Left ventricle myocardium superior (tissue), 1 donor: ENCODE measurements at places on chromosomes 4 and X.

- no peak for DNase-seq
Measured at GRCh38 chr4:112509243-112510141, 6.5 kb downstream of the NEUROG2 start.

GRCh38 chrX:24153178-24153795, 3.8 kb downstream of the ZFX start:
- no peak for DNase-seq

GRCh38 chrX:22690116-22690515, 309.6 kb upstream of the DDX53 start:
- peak; percentile 7 for DNase-seq

GRCh38 chrX:101136235-101136634, 38.2 kb downstream of the CENPI start:
- no peak for DNase-seq

DNA sequence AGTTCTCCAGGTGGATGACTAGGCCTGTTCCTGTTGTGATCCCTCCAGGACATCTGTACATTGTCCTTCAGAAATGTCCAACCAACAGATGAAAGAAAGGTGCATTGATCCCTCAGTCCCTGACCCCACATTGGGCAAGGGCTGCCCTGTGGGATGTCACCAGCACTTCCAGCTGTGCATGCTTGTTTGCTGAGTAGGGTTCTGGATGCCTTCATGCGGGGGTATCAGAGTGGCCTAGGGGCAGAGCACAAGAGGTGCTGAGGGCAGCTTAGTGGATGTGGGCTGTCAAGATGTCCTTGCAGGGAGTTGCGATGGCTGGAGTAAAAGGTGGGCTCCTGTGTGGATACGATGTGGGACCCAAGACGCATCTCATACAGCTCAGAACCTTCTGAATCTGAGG, 112.5 kb downstream of the PALLD start:
- DNase-seq, result no peak

GRCh38 chr4:183571350-183571941, 66.6 kb downstream of the ING2 start:
- DNase-seq, result peak; percentile 42

DNA sequence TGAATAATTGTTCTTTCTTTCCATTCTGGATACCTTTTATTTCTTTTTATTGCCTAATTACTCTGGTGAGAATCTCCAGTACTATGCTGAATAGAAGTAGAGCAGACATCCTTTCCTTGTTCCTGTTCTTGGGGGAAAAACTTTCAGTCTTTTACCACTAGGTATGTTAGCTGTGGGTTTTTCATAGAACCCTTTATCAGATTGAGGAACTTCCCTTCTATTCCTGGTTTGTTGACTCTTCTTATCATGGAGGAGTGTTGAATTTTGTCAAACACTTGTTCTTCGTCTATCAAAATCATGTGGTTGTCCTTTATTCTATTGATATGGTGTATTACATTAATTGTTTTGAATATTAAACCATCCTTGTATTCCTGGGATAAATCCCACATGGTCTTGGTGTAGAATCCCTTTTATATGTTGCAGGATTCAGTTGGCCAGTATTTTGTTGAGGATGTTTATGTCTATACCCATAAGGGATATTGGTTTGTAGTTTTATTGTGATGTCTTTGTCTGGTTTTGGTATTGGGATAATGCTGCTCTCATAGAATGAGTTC, 23.6 kb downstream of the SH3BP2 start:
- DNase-seq, result no peak

DNA sequence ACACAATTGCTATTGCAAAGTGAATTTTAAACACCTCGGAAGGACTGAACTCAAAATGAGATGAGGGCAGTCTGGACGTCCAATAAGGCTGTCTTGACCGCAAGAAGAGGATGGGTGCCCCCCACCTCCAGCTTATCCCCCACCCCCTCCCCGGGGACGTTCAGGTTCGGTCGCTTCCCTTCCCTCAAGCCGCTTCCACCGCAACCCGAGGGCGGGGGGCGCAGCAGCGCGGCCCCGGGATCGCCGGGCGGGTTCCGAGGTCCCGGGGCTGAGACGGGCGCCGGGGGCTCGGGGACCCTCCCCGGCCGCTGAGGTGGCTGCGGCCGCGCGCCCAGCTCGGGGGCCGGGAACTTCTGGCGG, 480 bp downstream of the USP46 start:
- peak; percentile 42 for DNase-seq

DNA sequence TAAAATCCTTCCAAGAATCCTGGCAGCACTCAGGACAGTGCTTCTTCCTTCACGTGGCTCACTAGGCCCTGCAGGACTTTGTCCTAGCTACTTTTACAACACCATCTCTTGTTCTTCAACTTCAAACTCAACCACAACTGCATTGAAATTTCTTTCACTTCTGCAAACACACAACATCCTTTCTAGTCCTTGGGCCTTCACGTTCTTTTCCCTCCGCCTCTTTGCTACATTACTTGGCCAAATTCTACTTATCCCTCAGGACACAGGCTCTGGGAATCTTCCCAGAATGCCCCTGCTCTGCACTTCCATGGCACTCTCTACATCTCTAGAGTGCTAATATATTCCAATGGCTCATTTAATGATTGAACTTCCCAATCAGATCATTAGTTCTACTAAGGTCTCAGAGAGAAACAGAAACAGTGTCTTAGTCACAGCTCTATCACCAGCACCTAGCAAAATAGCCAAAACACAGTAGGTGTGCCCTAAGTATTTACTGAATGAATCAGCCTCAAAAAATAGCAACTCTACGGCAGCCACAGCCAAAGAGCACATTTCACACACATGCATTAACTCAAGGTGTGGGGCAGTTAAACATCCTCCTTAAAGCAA, 73.3 kb downstream of the MANBA start:
- DNase-seq, result no peak

- no peak for DNase-seq
Measured at GRCh38 chrX:10648614-10649013, 28.2 kb upstream of the MID1 start.

DNA sequence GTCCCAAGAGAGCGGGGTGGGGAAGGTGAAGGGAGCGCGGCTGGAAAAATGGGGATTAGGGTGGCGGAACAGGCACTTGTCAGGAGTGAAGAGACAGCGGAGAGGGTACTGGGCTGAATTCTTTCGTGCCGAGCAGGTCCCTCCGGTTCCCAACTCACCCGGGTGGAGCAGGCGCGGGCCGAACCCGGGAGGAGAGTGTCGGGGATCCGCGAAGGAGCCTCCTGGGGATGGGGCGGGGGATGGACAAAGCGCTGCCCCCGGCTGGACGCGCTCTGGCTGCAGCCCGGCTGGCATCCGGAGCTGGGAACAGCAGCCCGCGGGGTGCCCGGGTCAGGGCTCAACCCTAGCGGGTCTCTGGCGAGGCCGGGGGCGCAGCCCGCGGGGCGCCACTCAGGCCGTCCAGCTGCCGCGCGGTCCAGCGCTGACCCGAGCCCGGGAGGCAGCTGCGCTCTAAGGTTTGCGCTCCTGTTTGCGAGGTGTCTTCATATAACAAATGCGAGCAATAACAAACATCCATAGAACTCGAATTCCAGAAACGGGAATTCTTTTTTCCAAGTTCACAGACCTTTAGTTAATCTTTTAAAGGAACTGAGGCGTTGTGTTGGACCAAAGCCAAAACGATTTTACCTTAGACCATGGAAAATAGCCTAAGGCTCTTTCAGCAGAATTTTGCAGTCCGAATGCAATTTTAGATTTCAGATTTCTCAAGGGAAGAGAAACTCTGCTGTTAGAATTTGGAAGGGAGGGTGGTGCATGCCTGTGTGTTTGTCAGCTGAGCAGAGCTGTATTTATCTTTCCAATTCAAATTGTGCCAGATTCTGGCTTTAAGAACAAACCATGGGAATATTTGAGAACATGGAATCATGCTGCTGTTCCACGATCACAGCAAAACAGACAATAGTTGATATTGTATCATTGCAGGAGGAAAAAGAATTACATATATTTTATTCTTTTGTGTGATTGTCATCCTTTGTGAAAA, 744 bp downstream of the NPY5R start:
- peak; percentile 28 for DNase-seq

- DNase-seq, result peak; percentile 91
Measured at GRCh38 chr4:3483471-3483921, 20.4 kb downstream of the DOK7 start.

GRCh38 chrX:72019487-72019886, 108.8 kb downstream of the NHSL2 start:
- DNase-seq, result no peak

- no peak for DNase-seq
Measured at GRCh38 chr4:152831416-152831815, 51.7 kb downstream of the ARFIP1 start.

- DNase-seq, result no peak
Measured at GRCh38 chr4:171342646-171343045, 470.6 kb upstream of the GALNTL6 start.

DNA sequence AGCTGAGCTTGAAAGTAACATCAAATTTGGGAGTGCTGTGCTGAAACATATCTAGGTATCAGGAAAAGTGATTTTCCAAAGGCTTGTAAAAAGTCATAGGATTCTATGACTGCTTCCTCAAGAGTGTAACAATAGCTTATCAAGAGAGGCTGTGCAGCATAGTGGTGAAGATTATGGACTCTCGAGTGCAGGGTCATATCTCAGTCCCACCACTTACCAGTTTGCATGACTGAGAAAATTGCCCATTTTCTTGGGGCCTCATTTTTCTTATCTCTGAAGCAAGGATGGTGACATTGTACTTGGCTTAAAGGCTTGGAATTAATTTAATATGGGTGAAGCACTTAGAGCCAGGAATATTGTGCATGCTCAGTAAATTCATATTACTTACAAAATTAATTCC, 57.2 kb downstream of the AFF1 start:
- no peak for DNase-seq

- no peak for DNase-seq
Measured at GRCh38 chrX:4277122-4277521, 563.7 kb upstream of the PRKX start.

GRCh38 chr4:48275247-48275646, 5.6 kb upstream of the TEC start:
- no peak for DNase-seq

GRCh38 chr4:41590591-41590990, 52.6 kb downstream of the LIMCH1 start:
- no peak for DNase-seq

- no peak for DNase-seq
Measured at GRCh38 chr4:113935190-113935589, 44.3 kb downstream of the ARSJ start.

GRCh38 chr4:186570193-186570996, 15.0 kb upstream of the MTNR1A start:
- DNase-seq, result no peak
